ENCODE measurements at places on chromosomes 2 and 18. TPM values are rescaled to one million over a fixed set of nuclear protein-coding genes. Genes with fewer than 3 reads are reported as not detected.
A peak's percentile ranks its signal among the peaks of the same experiment; 100 is the strongest.

DNA sequence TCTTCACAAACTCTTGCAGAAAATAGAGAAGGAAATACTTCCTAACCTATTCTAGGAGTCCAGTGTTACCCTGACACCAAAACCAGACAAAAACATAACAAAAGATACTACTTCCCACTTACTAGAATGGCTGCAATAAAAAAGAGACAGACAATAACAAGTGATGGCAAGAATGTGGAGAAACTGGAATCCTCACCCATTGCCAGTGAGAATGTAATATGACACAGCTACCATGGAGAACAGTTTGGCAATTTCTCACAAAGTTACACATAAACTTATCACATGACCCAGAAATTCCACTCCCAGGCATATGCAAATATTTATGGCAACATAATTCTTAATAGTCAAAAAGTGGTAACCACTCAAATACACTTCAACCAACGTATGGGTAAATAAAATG is 209.8 kb upstream of the CTAGE1 start:
- DNase-seq, result no peak

DNA sequence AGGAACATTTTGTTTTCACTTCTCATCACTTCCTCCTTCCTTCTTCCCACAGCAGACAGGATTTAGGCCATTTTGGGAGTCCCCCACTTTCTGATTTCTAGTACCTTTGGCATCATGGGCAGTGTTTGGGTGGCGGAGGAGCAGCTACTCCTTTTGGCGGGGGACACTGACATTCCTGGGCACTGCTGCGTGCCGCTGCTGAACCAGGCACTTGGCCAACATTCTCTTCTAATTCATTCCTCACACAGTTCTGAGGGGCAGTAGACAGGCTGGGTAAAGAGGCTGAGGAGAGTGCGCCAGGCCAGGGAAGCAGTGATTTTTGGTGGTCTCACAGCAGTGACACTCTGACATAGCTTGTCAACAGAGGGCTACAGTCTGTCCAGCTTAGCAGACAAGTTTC is 270.2 kb downstream of the LOXHD1 start:
- peak; percentile 24 for DNase-seq

DNA sequence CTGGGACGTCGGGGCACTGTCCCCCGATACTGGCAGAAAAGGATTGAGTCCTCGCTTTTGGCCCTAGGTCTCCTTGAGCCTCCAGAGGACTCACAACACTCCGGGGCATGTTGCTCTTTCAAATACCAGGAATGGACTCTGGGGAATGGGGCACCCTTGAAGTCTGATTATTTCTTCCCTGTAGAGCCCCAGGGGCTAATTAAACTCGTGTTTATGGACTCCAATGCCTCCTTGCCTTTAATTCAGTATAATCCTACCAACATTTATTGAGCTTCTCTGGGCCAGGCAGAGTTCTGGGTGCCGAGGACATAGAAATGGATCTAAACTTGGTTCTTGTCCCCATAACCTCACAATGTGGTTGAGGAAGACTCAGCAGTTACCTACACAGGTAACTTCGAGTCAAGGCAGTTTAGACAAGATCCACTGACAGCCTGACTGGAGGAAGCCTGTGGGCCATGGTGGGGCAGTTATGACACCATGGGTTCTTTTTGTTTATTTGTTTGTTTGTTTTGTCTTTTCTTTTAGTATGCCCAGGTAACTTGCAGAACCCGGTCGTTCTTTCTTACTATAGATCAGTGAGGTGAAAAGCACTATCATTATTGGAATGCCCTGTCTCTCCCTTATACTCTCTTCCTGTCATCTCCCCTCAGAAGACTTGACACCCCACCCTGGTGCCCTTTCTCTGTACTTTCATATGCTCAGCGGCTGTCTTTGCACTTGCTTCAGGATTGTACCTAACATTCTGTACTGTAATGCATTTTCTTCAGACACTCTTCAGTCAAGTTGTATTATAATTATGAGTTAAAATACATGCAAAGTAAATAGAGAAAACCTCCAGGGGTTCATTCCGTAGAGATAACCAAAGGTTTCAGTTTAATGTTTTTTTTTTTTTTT is 3.2 kb downstream of the CFLAR start:
- DNase-seq, result peak; percentile 72

DNA sequence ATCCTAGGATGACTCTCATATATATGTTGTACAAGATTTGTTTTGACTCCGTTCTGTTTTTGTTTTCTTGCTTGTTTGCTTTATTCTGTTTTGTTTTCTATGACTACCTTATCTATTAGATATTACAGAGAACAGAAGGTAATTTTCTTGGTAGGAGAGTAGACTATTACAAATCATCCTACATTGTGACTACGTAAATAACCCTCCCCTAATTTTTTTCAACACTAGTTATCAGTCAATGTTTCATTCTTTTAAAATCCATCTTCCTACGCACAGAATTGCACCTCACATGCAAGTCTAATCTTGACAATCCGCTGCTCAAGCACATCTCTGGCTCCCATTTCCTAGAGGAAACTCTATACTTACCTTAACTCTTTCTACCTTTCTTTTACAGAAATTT is 792.3 kb upstream of the PIK3C3 start:
- no peak for DNase-seq

DNA sequence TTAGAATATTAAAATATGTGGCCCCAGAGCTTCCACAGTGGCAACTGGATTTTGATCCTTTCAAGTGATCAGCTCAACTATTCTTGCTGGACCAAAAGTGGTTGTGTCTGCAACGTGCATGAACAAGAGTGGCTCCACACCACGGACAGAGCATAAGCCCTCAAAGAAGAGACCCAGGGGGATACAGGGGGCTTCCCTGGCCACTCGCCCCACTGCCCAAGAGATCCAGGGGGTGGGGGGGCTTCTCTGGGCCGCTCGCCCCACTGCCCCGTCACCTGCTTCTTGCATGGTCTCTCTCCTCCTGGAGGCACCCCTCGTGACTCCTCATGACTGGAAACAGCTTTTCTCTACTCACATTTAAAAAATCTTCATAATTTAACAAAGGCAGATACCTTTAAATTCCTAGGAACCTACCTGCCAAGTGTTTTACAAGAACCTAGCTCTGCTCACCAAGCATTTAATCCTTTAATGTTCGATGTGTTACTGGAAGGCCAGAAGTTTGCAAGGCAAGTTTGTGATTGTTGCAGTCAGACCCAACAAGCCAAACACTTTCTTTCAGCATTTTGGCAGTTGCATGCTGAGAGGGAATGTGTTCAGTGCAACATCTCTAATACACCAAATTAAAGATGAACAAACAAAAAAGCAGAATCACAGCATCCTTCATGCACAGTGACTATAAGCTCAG is 174.3 kb downstream of the BCL2 start:
- no peak for DNase-seq

Gene ALLC
- polyA plus RNA-seq, result not detected

Gene CCBE1
- 178 TPM for polyA plus RNA-seq

Gene TGFA
- polyA plus RNA-seq, result 0.06 TPM

Gene KIF5C
- 0.17 TPM for polyA plus RNA-seq

DNA sequence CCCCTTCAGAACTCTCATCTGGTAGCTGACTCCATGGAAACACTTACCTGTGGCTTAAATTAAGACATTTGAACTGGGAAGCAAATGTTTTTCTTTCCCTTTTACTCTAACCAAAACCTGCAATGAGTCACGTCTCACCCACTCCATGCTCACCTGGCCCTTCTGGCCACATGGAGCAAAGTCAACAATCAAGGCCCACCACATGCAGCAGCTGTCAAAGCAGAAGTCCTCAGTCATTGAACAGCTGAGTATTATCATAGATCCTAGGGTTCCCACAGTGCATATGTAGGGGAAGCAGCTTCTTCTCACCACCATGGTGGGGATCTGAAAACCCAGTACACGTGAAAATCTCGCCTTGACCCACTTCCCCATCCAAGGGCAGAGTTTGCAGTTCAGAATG is 12.3 kb upstream of the MEP1B start:
- no peak for DNase-seq

DNA sequence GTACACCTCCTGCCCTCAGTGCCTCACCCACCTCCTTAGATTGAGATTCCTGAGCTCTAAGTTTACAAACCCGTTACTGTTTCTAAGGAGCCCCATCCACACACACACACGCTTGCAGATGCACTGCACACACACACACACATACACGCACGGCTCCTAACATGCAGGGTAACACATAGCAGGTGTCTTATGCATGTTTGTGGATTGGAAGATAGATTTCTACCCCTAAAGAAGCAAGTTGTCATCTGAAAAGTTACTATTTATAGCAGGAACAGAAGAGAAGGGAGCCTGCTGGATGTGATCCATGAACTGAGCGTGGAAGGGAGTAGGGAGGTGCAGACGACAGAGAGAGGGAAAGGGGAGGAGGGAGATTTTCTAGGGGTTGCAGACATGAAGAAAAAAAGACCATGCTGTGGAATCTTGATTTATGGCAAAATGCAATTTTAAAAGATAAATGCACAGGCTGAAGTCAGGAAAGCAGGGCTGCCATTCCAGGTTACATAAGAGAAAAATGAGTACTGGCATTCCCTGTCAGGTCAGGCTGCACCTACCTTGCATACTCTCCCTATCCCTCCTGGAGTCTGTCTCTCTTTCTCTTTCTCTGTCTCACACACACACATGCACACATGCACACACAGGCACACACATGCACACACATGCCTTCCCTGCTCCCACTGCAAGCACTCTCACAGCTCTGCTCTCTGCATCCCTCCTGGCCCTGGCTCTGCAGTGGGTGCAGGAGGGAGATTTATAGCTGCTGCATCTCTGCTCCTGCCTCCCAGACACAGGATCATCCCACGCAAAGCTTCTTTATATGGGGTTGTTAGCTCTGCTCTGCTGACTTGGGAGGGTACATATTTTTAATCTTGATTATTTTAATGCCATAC is 192.6 kb upstream of the MYT1L start:
- no peak for DNase-seq

DNA sequence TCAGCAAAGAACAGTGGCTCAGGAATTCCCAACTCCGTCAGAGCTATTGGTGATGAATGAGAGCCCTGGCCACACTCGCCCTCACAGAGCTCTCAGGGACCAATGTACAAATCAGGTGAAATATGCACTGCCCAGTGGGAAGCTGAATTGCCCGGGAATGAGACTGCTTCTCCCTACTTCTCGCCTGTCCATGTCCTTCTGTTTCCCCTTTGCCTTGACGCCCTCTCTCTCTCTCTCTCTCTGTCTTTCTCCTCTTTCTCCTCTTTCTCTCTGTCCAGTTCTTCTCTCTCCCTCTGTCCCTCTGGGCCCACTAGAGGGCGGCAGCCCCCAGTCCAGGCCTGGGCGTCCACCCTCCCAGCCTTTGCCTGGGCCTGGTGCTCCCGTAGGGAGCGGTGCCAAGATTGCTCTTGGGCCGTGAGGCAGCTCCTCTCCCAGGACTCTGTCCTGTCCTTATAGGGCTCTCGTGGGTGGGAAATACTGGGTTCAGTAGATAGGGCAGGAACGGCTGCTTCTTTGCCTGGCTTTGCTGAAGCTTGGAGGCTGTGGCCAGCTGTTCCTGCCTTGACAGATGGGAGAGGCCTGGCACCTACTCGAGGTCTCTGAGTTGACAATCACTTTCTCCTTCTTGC is 28.4 kb upstream of the PUM2 start:
- DNase-seq, result peak; percentile 80

Gene ESPNL
- 0.36 TPM for polyA plus RNA-seq

- no peak for DNase-seq
These were observed 40.2 kb downstream of the HDAC4 start for GRCh38 chr2:239360421-239361310.

DNA sequence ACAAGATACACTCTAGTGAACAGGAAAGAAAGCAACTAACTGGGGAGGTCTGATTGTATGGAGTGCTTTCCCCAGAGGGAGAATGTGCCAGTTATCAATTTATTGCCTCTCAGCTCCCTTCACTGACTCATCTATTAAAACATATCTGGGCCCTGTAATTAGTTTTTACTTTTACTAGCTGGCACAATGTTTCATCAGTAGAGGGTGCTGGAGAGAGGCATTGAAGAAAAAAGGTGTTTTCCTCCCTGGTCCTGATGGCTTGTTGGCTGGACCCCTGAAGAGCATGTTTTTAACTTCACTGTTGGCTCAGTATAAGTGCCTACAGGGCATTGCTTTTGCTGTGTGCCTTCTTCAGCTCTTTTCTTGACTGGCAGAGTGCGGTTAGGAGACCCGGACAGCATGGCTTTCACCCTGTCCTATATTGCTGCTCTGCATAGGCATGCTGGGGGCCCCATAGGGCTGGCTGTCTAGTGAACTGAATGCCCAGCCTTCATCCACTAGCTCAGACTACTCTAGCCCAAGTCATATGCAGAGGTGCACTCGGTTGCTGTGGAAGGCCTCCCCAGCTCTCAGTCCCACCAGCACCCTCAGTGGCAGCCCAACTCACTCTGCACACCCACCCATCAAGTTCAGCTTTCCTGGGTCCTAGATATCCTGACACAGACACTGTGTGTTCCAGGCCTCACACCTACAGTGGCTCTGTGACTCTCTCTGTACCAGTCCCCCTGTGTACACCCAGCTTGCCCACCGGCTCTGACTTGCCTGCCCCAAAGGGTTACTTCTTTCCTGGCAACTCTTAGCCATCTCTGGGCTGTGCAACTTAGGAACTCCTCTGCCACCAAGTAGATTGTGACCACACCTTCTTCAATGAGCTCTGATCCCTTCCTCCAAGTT is 62.3 kb upstream of the ACYP2 start:
- no peak for DNase-seq

GRCh38 chr2:192398236-192398635 is 203.5 kb upstream of the TMEFF2 start:
- no peak for DNase-seq

Gene C2orf66
- polyA plus RNA-seq, result not detected

DNA sequence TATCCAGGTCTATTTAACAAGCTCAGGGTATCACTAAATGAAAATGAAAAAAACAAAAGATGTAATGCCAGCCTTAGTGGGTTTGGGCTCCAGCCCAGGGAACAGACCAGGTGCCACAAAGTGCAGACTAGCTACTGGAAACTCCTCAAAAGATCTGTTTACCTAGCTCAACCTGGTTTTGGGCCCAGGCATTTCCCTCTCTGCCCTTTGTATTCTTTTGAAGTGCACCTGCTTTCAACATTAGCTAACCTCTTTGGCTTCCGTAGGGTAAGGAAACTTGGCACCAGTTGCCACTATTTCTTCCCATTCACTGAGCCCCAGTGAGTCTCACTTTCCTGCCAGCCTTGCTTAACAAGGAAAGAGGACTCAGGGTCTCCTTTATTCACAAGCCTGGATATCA is 123.6 kb upstream of the CDCA7 start:
- DNase-seq, result no peak
